ENCODE measurements at places on chromosomes 2 and 18.

DNA sequence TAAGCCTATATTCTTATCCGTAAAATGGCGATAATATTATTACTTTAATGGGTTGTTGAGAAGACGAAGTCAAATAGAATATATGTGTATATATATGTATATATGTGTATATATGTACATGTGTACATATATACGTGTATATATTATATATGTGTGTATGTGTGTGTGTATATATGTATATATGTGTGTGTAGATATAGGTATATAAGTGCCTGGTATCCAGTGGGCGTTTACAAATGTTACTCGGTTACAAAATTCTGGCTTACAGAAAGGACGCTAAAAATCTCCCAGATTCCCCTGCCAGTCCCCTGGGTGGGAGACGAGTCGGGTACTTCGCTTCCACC is 295 bp upstream of the MTX2 start:
- H3K27me3 ChIP-seq: no peaks in the 10 kb centered on the region
- H3K27ac ChIP-seq: no peak overlapping the region
- no peak for DNase-seq
- H3K4me3 ChIP-seq: peak overlapping the region; percentile 93

GRCh38 chr2:149575752-149576151 is 11.8 kb downstream of the MMADHC start:
- no peaks in the 10 kb centered on the region for H3K27me3 ChIP-seq
- no peaks in the 10 kb centered on the region for H3K4me1 ChIP-seq
- no peak overlapping the region for H3K4me3 ChIP-seq
- H3K36me3 ChIP-seq: no peaks in the 10 kb centered on the region
- DNase-seq: no peak

- no peaks in the 10 kb centered on the region for H3K36me3 ChIP-seq
- DNase-seq: no peak
- no peaks in the 10 kb centered on the region for H3K27me3 ChIP-seq
- H3K27ac ChIP-seq: no peak overlapping the region
- no peak overlapping the region for H3K4me3 ChIP-seq
Measured at GRCh38 chr2:59149271-59149670, 908.1 kb upstream of the FANCL start.

DNA sequence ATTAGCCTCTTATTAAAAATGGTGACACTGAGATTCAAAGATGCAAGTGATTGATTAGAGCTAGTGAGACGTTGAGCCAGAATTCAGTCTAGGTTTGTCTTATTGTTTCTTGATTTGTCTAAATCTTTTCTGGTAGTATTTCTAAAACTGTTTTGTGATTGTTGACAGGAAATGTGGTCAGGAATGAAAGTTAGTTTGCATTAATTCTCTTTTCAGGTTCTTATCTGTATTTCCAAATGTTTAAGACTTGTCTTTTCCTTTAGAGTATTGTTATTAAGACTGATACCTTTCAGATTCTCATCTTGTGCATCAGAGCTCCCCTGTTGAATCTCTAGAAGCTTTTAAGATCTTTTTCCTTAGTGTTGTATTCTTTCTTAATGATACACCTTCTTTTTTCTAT is 89.3 kb downstream of the MBD5 start:
- peaks cover 10% of the 10 kb centered on the region for H3K4me1 ChIP-seq
- H3K4me3 ChIP-seq: no peak overlapping the region
- H3K36me3 ChIP-seq: no peaks in the 10 kb centered on the region
- no peak overlapping the region for H3K27ac ChIP-seq
- no peak for DNase-seq

GRCh38 chr2:200278694-200279316 is 27.7 kb upstream of the SPATS2L start:
- no peak for DNase-seq
- H3K4me1 ChIP-seq: peaks cover 5% of the 10 kb centered on the region
- no peaks in the 10 kb centered on the region for H3K36me3 ChIP-seq
- H3K27ac ChIP-seq: no peak overlapping the region

DNA sequence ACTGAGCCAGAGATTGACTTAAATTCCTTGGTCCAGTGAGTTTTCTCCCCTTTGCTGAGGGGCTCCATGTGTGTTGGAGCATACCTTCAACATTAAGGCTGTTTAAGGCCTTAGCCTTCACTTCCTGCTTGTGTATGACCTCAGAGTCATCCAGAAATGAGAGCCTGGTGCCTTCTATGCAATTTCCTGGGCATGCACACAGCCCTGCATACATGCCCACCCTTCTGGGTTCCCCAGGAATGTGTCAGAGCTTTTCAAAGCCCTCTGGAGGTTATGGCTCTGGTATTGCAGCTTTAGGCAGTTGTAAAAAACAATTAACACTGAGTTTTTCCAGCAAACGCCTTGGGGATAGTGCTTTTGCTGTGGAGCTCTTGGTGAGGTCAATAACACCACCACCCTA is 16.7 kb downstream of the IL1R1 start:
- no peak overlapping the region for H3K4me3 ChIP-seq
- peaks cover 3% of the 10 kb centered on the region for H3K27me3 ChIP-seq
- H3K36me3 ChIP-seq: no peaks in the 10 kb centered on the region
- peaks cover 2% of the 10 kb centered on the region for H3K4me1 ChIP-seq
- no peak for DNase-seq

DNA sequence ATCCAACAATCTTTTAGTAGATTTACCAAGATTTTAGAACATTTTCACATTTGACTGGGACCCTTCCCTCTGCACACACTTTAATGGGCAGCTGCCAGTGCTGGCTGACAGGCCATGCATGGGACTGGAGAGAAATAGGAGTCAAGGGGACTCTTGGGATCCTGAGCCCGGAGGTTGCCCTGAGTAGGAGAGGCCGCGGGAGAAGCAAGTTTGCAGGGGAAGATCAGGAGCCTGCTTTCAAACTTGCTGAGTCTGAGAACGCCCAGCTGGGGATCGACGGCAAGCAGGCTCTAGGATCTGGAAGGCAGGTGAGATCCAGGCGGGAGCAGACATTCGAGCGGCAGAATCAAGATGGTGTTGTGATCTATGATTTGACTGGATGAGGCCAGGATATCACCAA is 186.1 kb downstream of the HDAC4 start:
- peaks cover 17% of the 10 kb centered on the region for H3K27me3 ChIP-seq
- DNase-seq: peak; percentile 17
- peaks cover 51% of the 10 kb centered on the region for H3K4me1 ChIP-seq
- no peak overlapping the region for H3K27ac ChIP-seq
- H3K36me3 ChIP-seq: no peaks in the 10 kb centered on the region

DNA sequence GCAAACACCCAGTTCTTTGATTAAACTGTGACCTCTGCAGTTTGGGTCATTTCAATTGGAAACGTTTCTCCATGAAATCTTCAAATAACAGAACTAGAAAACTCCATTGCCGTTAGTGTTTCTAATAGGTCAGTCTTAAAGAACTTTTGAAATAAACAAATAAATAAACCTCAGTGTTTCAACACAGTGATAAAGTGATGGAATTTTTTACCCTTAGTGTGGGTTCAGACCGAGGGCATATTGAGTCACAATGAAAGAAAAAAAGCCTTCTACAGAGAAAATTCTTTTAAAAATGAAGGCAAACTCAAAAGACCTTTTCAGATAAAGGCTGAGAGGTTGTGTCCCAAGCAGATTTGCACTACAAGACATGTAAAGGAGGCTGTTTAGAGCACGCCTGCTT is 149.6 kb downstream of the NCKAP5 start:
- H3K27me3 ChIP-seq: peaks cover 4% of the 10 kb centered on the region
- H3K4me3 ChIP-seq: no peak overlapping the region
- peaks cover 28% of the 10 kb centered on the region for H3K4me1 ChIP-seq

DNA sequence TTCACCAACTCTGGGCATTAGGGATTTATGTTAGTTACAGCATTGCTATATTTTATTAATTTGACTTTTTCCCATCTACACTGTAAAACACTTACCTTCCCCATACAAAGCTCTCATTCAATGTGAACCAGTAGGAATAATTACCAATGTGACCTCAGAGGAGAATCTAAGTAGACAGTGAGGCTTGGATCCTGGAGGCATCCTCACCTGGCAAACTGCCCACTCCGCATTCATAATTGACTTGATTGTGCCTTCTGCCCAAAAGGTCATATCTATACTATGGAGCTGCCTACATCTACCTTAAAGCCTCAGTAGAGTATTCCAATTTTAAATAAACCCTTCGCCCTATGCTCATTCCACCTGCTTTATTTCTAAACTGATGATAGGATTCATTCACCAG is 45.4 kb upstream of the SCN1A start:
- no peak overlapping the region for H3K4me3 ChIP-seq
- no peaks in the 10 kb centered on the region for H3K4me1 ChIP-seq
- no peaks in the 10 kb centered on the region for H3K36me3 ChIP-seq
- no peak overlapping the region for H3K27ac ChIP-seq
- H3K27me3 ChIP-seq: no peaks in the 10 kb centered on the region

GRCh38 chr2:133790711-133791110 is 222.4 kb upstream of the NCKAP5 start:
- no peaks in the 10 kb centered on the region for H3K36me3 ChIP-seq
- H3K4me1 ChIP-seq: no peaks in the 10 kb centered on the region
- no peak for DNase-seq
- no peaks in the 10 kb centered on the region for H3K27me3 ChIP-seq

DNA sequence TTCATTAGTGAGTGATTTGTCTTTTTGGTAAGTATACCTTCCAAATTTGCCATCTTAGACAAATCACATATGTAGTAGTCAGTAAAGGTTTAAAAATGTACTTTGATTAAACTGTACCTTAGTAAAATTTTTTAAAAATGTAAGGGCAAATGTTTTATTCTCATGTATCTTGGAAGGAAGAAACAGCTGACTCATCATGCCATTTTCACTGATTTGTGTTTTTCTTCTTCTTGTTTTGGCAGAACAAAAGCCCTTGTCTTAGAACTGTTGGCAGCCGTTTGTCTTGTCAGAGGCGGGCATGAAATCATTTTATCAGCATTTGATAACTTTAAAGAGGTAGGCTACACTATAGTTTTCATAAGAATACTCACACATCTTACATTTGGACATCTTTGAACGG is 136.5 kb downstream of the PRPF40A start:
- no peak overlapping the region for H3K4me3 ChIP-seq
- no peak overlapping the region for H3K27ac ChIP-seq
- peaks cover 2% of the 10 kb centered on the region for H3K4me1 ChIP-seq
- DNase-seq: no peak
- no peaks in the 10 kb centered on the region for H3K36me3 ChIP-seq

DNA sequence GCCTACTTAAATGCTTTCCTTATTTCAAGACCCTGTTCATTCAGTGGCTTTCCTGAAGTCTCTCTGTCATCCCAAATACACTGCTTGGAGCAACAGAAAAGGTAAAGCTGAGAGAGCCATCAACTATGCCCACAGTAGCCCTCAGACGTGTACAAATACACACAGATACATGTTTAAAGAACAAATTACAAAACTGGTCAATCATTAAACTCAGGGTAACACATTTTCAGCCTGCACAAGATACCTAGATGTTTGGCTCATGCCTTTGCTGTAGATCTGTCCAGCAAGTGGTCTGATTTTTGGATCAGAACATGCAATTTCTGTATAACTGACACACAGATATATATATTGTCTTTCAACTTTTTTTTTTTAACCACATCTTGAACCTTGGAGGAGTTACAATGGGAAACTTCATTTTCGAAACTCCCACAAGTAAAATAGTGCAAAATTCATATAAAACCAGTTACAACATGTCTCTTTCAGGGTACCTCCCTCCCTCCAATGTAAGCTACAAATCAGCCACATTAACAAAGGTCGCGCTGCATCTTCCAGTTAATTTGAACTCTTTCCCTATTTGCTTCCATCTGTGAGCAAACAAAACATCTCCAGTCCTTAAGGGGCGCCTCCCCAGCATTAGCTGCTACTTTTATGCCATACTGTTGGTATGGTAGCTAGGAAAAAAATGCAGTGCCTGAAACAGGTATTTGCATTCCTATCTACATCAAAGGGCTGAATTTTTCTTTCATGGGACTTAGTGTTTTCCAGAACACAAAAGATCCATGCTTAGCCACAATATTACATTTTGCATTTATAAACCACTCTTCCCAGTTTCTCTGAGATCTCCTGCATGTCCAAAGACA is 311.9 kb downstream of the NRXN1 start:
- H3K4me1 ChIP-seq: peaks cover 49% of the 10 kb centered on the region
- peak overlapping the region; percentile 53 for H3K4me3 ChIP-seq
- no peak for DNase-seq
- H3K27ac ChIP-seq: peak overlapping the region; percentile 98
- peaks cover 4% of the 10 kb centered on the region for H3K27me3 ChIP-seq

GRCh38 chr2:193276069-193276468 is 1081.3 kb upstream of the TMEFF2 start:
- no peaks in the 10 kb centered on the region for H3K4me1 ChIP-seq
- H3K27ac ChIP-seq: no peak overlapping the region
- H3K36me3 ChIP-seq: no peaks in the 10 kb centered on the region
- no peak for DNase-seq
- no peak overlapping the region for H3K4me3 ChIP-seq

DNA sequence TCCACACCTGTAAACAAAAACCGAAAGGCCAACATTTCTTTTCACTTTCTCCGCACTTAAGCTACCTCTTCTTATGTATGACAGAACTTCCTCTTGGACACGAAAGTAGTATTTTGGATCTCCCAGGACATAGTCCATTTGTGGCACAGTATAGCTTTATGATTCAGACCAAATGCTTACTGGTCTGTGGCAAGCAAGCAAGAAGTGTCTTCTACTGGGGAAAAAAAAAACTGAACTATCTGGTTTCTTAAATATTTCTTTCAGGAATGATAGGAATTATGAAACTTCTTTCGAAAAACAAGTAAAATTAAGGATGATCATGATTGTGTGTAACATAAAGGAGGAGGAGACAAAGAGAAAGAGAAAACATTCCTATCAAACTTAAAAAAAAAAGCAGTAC is 33.6 kb downstream of the SRBD1 start:
- H3K4me3 ChIP-seq: no peak overlapping the region
- DNase-seq: no peak

DNA sequence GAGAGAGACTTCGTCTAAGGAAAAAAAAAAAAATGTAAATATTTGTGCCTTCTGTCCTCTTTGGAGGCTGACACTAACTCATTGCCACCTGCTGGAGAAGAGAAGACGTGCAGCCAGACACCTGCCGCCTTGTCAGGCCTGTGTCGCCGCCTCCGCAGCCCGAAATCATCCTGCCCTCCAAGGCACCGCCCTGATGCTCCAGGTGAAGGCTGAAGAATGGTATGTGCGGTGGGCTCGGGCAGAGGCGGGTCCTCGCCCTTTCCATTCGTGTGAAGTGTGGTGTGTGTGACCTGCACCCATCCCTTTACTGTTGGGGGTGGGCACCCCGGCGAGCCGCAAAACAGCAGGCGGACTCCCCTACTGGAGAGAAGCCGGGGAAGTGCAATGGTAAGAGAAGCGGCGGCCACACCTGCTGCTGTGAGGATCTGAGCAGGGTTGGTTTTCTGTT is 60.4 kb downstream of the FAM161A start:
- no peak overlapping the region for H3K27ac ChIP-seq
- peaks cover 8% of the 10 kb centered on the region for H3K27me3 ChIP-seq
- H3K4me1 ChIP-seq: no peaks in the 10 kb centered on the region
- DNase-seq: peak; percentile 80
- no peaks in the 10 kb centered on the region for H3K36me3 ChIP-seq

DNA sequence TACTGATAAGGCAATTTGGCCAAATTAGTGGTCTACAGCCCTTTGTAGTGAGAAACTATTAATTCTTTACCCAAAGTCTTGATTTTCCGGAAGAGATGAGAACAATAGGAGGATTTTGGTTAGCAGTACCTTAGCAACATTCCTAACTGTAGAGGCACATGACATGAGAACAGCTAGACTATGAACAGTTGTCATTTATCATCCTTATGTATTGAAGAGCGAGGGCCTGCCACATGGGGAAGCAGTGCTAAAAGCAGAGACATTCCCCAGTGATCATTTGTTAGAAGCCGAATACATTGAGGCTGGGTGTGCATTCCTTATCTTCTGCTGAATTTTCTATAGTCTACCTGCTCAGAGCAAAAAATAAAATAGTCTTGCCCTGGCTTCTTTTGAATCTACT is 65.2 kb downstream of the RBBP8 start:
- peak overlapping the region; percentile 84 for H3K27ac ChIP-seq
- H3K36me3 ChIP-seq: no peaks in the 10 kb centered on the region
- no peak for DNase-seq

GRCh38 chr18:69900941-69901340 is 46.7 kb downstream of the CD226 start:
- peaks cover 3% of the 10 kb centered on the region for H3K4me1 ChIP-seq
- H3K27me3 ChIP-seq: peaks cover 2% of the 10 kb centered on the region
- H3K27ac ChIP-seq: no peak overlapping the region
